Epithelial cell of alveolus of lung (primary cell): ENCODE measurements at places on chromosomes 7 and 10. TPM values are rescaled to one million over a fixed set of nuclear protein-coding genes. Genes with fewer than 3 reads are reported as not detected.

The CPED1 gene
- total RNA-seq: 15.1 and 21.2 TPM in 2 replicates

The ELAPOR2 gene
- 1.3 and 12.9 TPM in 2 replicates for total RNA-seq

The FGFBP3 gene
- total RNA-seq: 0.52 and 2.2 TPM in 2 replicates

The SLF2 gene
- total RNA-seq: 22.5 and 23.1 TPM in 2 replicates

The MYH16 gene
- total RNA-seq: 0.26 TPM in 1 of 2 replicates, not detected in the other

The AGBL3 gene
- total RNA-seq: 0.52 and 0.64 TPM in 2 replicates

The CH25H gene
- total RNA-seq: 0.32 and 4.7 TPM in 2 replicates

The NPC1L1 gene
- total RNA-seq: 0.24 TPM in 1 of 2 replicates, not detected in the other

The OLAH gene
- total RNA-seq: 0.65 TPM in 1 of 2 replicates, not detected in the other

The OPN1SW gene
- not detected in 2 replicates for total RNA-seq

The ITPRID1 gene
- not detected in 2 replicates for total RNA-seq

The VWC2 gene
- not detected in 2 replicates for total RNA-seq

The FAM13C gene
- total RNA-seq: 1.9 and 13.7 TPM in 2 replicates

The UNCX gene
- total RNA-seq: not detected in 2 replicates

The CPEB3 gene
- 0.39 and 0.64 TPM in 2 replicates for total RNA-seq

The PEX1 gene
- 8.1 and 9.3 TPM in 2 replicates for total RNA-seq
